Activated CD8-positive, alpha-beta memory T cell treated with anti-CD3 and anti-CD28 coated beads for 1 hour (primary cell): ENCODE measurements at places on chromosomes 7 and 10.

DNA sequence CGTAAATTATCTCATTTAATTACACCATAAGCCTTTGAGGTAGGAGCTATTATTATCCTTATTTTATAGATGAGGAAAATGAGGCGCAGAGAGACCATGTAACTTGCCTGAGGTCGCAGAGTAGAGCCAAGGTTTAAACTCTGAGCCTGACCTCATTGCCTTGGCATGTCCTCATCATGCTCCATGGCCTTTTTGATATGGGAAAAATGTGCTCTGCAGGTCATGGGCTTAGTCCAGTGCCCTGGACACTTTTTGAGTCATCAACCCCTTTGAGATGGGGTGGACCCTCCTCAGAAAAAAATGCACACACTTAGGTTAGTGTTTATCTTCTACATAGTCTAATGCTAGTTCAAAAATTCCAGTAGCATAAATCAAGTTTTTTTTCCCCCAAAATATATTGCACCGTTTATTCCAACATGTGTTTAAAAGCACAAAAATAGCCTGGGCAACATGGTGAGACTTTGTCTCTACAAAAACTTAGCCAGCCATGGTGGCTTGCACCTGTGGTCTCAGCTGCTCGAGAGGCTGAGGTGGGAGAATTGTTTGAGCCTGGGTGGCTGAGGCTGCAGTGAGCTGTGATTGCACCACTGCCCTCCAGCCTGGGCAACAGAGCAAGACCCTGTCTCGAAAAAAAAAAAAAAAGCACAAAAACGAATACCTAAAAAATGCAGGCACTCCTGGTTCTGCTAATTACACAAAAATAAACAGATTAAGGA is 28.6 kb upstream of the TMEM178B start:
- no peak for DNase-seq

GRCh38 chr10:45180946-45181875 is 134.2 kb downstream of the OR13A1 start:
- DNase-seq, result no peak

GRCh38 chr10:130109796-130110245 is 809 bp downstream of the C10orf143 start:
- DNase-seq, result peak; percentile 36

- DNase-seq, result no peak
These were observed at the start of gene VSTM2A for GRCh38 chr7:54541669-54542625. Gene VSTM2A, plus strand, starts transcription at chr7:54542375. Its CDS starts 356 bp downstream, at chr7:54542731.

- no peak for DNase-seq
These were observed 3.1 kb upstream of the DOCK1 start for GRCh38 chr10:126902157-126902556.

- no peak for DNase-seq
These were observed 137.1 kb upstream of the FAM13C start for GRCh38 chr10:59499460-59499859.

DNA sequence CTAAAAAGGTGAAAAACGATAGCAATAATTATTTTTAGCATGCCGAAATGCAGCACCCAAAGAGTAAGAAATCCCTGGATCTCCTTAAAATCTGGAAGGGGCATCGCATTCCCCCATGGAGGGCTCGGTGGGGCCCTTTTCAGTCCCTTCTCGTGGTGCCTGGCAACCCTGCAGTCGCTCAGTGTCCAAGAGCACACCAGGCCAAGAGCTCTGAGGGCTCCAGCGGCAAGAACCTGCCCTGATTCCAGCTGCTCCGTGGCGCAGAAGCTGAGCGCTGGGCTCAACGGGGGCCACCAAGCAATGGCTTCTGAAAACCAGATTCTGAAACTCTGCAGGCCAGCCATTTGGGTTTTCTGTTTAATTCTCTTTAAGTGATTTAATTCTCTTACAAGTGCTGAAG is 131.2 kb downstream of the PRKAG2 start:
- DNase-seq, result no peak

DNA sequence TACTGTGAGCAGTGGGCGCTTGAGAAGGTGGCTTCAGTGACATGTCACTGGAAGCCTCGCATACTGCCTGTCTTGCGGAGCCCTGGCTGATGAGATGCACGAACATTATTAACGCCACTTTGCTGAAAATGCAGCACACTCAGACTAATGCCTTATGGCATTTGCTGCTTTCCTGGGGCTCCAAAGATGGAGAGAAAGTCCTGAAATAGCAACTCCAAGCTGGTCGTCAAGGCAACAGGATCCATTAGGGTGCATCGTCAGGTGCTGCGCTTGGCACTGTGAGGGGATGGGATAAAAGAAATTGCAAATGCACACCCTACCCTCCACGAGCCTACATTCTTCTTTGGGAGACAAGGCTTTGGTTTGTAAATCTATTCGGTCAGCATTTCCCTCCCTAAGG is 592.5 kb downstream of the TYW1 start:
- no peak for DNase-seq

- DNase-seq, result no peak
These were observed 574.5 kb downstream of the TYW1 start for GRCh38 chr7:67571026-67571545.

GRCh38 chr7:121279822-121280221 is 49.0 kb upstream of the WNT16 start:
- no peak for DNase-seq

DNA sequence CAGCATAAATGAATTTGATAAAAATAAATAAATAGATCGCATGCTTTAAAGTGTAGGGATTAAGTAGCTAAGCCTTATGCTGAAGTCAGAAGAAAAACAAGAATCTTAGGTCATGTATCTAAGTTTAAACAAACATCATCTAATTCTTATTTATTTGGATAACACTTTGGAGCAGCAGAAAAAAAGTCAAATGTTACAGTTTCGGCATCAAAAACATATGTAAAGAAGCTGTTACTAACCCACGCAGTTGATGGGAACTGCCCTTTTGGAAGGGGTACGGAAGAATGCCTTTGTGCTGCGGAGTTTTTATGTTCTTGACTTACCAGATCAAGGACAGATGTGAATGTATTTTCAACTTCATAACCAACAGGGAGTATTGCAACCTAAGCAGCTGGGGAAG is 37.3 kb upstream of the HABP2 start:
- DNase-seq, result no peak

DNA sequence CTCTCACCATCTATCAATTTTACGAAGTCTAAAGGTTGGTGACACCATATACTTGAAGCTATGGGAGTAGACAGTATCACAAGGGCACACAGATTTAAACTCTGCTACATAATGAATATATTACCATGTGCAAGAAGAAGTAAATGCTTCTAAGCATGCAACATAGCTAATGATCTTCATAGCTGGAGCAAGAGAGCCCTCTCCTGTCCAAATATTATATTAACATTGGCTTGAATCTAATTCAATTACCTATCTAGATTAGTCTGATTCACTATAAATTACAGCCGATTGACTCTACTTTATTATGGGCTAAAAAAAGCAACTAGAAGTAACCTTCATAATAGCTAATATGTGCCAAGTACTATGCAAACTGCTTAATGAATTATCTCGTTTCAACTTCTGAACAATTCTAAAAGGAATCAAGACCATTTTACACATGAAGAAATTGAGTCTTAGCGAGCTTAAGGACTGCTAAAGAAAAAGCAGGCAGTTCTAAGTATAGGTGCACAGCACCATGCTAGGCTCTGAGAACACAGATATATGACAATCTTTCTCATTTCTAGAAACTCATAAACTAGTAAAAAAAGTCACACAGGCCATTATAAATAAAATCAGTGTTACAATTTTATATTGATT is 21.9 kb downstream of the FRA10AC1 start:
- no peak for DNase-seq
